ENCODE measurements at places on chromosomes 7 and 10.

- DNase-seq: no peak
Measured at GRCh38 chr10:93079663-93080349, 6.1 kb downstream of the CYP26A1 start.

GRCh38 chr10:26855186-26855585, 5.6 kb downstream of the ABI1 start:
- peak; percentile 35 for DNase-seq

GRCh38 chr7:77542409-77542808, 5.3 kb downstream of the PTPN12 start:
- peak; percentile 55 for DNase-seq

DNA sequence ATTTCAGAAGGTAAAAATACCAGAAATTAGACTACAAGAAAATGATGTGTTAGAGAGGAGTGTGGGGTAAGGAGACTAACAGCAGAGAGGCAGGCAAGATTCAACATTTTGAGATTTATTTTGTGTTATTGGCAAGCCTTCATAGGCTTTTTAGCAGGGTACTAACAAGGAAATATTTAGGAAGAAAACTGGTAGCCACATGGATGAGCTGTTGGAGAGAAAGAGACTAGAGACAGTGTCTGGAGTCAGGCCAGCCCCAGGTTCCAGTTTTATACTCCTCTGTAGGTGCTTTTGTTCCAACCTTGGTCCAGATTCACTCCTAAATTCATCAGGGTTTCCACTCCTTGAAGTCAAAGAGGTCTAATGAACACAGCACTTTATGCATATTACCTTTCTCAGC, 41.1 kb downstream of the GPRIN2 start:
- no peak for DNase-seq

All from amniotic epithelial cell (primary cell).